ENCODE measurements at places on chromosomes 2 and 18. TPM values are rescaled to one million over a fixed set of nuclear protein-coding genes. Genes with fewer than 3 reads are reported as not detected.

Gene SERPINB13
- total RNA-seq = 8.0 TPM

Gene CREG2
- total RNA-seq = 0.31 TPM

Gene TUBA3E
- not detected for total RNA-seq

Gene RGPD6
- 1.5 TPM for total RNA-seq

Gene LIMS4
- not detected for total RNA-seq

Gene IL36G
- 5.0 TPM for total RNA-seq

Gene PKDCC
- total RNA-seq = not detected

Gene GYPC
- total RNA-seq = 6.5 TPM

Gene REEP1
- not detected for total RNA-seq

Gene IMPA2
- 55.3 TPM for total RNA-seq

Gene ANKRD30BL
- not detected for total RNA-seq

Gene LRRC30
- not detected for total RNA-seq

Gene KLHL14
- not detected for total RNA-seq

Gene IL36RN
- total RNA-seq = 0.15 TPM

Gene EFEMP1
- 215 TPM for total RNA-seq

Gene SULT1C2
- not detected for total RNA-seq

Gene ABCB11
- total RNA-seq = not detected

Gene COL6A3
- 23.8 TPM for total RNA-seq

Gene DES
- not detected for total RNA-seq

Gene NIF3L1
- total RNA-seq = 36.6 TPM

Gene CASP10
- total RNA-seq = 3.9 TPM

Gene RAX
- total RNA-seq = not detected

Gene ALK
- not detected for total RNA-seq

Gene EVX2
- total RNA-seq = not detected

Gene FBLN7
- 0.23 TPM for total RNA-seq

Gene LCT
- 0.04 TPM for total RNA-seq

Gene EFR3B
- 0.55 TPM for total RNA-seq

Gene KCNJ3
- not detected for total RNA-seq

Gene C2orf42
- total RNA-seq = 7.4 TPM

Gene DSC3
- total RNA-seq = 64.9 TPM

Gene MARCO
- 0.08 TPM for total RNA-seq

Gene RNF125
- total RNA-seq = 1.5 TPM

Gene FIGN
- total RNA-seq = 0.70 TPM

Gene IL1F10
- 0.08 TPM for total RNA-seq

Measured in hair follicular keratinocyte (primary cell).